A549 treated with RU486 at 1 μM for 4 hours (cell line): ENCODE measurements at places on chromosomes 16 and 17. TPM values are rescaled to one million over a fixed set of nuclear protein-coding genes. Genes with fewer than 3 reads are reported as not detected.

Gene KRTAP1-5
- total RNA-seq = not detected in 5 replicates

Gene GRB7
- total RNA-seq = 2.8 to 7.3 TPM (median 4.8 TPM) in 5 replicates

Gene CACNG3
- not detected in 5 replicates for total RNA-seq

Gene PDIA2
- total RNA-seq = 0.13 to 0.64 TPM (median 0.31 TPM) in 4 of 5 replicates, not detected in the other

Gene SYNRG
- 11.7 to 14.4 TPM (median 12.6 TPM) in 5 replicates for total RNA-seq

Gene NPIPA5
- 0.51 to 6.0 TPM (median 1.3 TPM) in 4 of 5 replicates, not detected in the other for total RNA-seq
